HCT116 (cell line): ENCODE measurements at places on chromosomes 6 and 20. TPM values are rescaled to one million over a fixed set of nuclear protein-coding genes. Genes with fewer than 3 reads are reported as not detected.

Gene SLC22A2
- total RNA-seq = not detected

Gene PPP1R3G
- total RNA-seq = 0.27 TPM

Gene SYTL3
- 55.3 TPM for total RNA-seq

GRCh38 chr6:122806291-122806690, 17.2 kb downstream of the SMPDL3A start:
- no peaks in the 10 kb centered on the region for H3K27me3 ChIP-seq
- H3K4me3 ChIP-seq = no peak overlapping the region
- H3K36me3 ChIP-seq = no peaks in the 10 kb centered on the region
- no peak overlapping the region for H3K27ac ChIP-seq
- DNase-seq = no peak

- H3K36me3 ChIP-seq = no peaks in the 10 kb centered on the region
- H3K4me1 ChIP-seq = no peaks in the 10 kb centered on the region
- no peak for DNase-seq
These were observed 200.9 kb downstream of the DLL1 start for GRCh38 chr6:170089963-170090362.

DNA sequence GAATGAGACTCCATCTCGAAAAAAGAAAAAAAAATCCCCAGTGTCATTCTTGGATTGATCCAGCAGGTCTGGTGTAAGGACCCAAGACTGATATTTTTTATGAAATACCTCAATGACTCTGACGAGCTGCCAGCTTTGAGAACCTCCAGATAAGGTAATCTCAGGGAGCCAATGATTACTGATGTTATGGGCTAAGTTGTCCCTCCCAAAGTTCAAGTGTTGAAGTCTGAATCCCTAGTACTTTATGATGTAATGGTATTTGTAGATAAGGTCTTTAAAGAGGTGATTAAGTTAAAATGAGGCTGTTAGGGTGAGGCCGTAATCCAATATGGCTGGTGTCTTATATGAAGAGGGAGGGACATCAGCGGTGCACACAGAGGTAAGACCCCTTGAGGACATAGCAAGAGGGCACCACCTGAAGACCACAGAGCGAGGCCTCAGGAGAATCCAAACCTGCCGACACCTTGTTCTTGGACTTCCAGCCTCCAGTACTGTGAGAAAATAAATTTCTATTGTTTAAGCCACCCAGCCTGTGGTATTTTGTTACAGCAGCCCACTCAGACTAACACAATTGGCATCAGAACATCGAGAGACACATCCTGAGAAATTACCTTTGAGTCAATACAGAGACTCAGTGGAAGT, 19.7 kb upstream of the DDO start:
- no peaks in the 10 kb centered on the region for H3K36me3 ChIP-seq
- no peaks in the 10 kb centered on the region for H3K27me3 ChIP-seq
- H3K4me3 ChIP-seq = no peak overlapping the region
- no peaks in the 10 kb centered on the region for H3K4me1 ChIP-seq
- DNase-seq = no peak

DNA sequence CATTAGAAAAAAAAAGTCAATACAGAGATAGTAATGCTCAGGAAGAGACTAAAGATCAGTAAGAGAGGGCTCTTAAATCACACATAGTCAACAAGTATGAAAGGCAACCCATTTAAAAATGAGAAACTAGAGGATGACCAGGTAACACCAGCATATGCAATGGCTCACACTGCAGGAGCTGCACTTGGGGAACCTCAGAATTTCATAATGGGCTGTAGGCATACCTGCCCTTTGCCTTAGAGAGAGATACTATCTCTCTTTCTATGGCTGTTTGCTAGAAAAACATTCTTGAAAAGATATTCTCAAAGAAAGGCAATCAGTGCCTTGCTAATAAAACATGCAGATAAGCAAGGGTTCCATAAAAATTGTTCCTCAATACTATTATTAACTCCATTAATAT, 33.2 kb downstream of the HMGCLL1 start:
- peaks cover 34% of the 10 kb centered on the region for H3K27me3 ChIP-seq
- no peaks in the 10 kb centered on the region for H3K36me3 ChIP-seq
- no peak overlapping the region for H3K27ac ChIP-seq
- no peak for DNase-seq

DNA sequence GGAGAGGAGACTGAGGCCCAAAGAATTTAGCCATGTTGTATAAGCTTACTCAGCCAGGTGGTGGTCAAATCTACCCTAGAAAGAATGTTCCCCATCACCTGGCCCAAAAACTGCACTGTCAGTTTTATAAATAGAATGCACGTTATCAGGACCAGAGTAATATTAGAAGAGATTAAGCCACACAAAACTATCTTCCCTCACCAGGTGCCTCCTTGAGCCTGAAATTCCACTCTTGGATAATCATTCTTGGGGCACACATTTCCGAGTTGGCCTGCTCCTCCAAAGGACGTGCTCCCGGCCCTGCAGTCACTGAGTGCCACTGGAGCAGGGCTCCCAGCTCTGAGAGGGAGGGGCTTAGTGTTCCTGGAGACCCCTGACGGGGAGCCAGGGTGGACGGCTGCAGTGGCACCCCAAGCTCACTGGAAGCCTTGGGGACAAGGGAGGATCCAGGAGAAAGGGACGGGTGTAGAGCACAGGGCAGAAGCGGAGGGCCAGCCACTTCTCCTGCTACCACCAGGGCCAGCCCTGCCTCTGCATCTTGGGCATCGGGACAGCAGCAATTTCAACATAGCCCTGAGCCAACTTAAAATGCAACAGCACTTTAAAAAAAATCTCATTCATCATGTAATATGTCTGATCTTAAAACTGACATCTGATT, 160.8 kb upstream of the QKI start:
- H3K36me3 ChIP-seq = no peaks in the 10 kb centered on the region
- no peaks in the 10 kb centered on the region for H3K4me1 ChIP-seq
- H3K27ac ChIP-seq = no peak overlapping the region
- H3K27me3 ChIP-seq = no peaks in the 10 kb centered on the region

DNA sequence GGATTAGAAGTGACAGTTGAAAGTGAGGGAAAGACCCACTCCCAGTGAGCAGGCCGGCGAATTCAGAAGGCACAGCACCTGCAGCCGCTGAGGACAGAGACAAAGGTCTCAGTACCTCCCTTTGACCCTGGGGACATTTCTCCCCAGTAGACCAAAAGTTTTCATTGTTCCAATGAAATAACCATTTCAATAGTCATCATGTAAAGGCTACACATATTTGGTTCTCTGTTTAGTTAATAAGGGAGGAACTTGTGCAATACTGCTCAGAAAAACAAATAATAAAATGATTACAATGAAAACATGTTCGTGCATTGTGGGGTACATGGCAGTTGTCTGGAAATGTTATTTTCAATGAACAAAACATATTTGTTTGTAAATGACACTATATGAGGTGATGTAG, 52.5 kb downstream of the EDN1 start:
- no peak for DNase-seq
- H3K27me3 ChIP-seq = no peaks in the 10 kb centered on the region
- no peaks in the 10 kb centered on the region for H3K36me3 ChIP-seq
- no peak overlapping the region for H3K27ac ChIP-seq
- H3K4me3 ChIP-seq = no peak overlapping the region

GRCh38 chr20:44848254-44849015, 37.1 kb upstream of the YWHAB start:
- H3K4me1 ChIP-seq = no peaks in the 10 kb centered on the region
- no peak overlapping the region for H3K27ac ChIP-seq
- DNase-seq = no peak
- no peaks in the 10 kb centered on the region for H3K27me3 ChIP-seq

DNA sequence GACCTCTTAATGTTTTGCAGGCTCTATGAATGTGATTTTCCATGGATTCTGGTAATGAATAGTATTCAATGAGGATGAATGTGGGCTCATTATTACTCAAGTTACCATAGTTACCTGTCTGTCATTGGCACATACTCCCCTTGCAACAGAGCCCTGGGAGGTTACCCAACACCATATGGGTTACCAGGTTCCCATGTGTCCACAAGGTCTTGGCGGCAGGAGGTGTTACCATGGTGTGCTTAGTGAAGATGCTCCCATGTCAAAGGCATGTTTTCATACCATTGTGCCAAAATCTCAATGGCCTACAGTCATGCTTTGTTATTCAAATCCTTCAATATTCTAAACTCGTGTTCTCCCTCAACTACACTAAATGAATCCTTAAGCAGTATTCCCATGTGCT, 232.5 kb downstream of the HDGFL1 start:
- no peaks in the 10 kb centered on the region for H3K27me3 ChIP-seq
- no peak for DNase-seq

GRCh38 chr6:44028789-44029310, 98.4 kb downstream of the MRPL14 start:
- DNase-seq = no peak
- peaks cover 5% of the 10 kb centered on the region; the same call in 1 of the 2 replicates for H3K4me1 ChIP-seq
- no peak overlapping the region for H3K27ac ChIP-seq
- no peak overlapping the region for H3K4me3 ChIP-seq
- no peaks in the 10 kb centered on the region for H3K27me3 ChIP-seq

- H3K36me3 ChIP-seq = no peaks in the 10 kb centered on the region
- DNase-seq = no peak
- H3K4me3 ChIP-seq = no peak overlapping the region
These were observed 154.1 kb upstream of the BMP2 start for GRCh38 chr20:6613280-6613861.
